Muscle of leg (tissue), 16 donors: ENCODE measurements at places on chromosomes 3 and 15.

GRCh38 chr15:85423256-85423655 is 42.9 kb downstream of the AKAP13 start:
- H3K4me1 ChIP-seq = peaks cover 2% of the 10 kb centered on the region
- no peak for DNase-seq
- no peak overlapping the region for H3K4me3 ChIP-seq
- no peaks in the 10 kb centered on the region for H3K36me3 ChIP-seq
- no peaks in the 10 kb centered on the region for H3K27me3 ChIP-seq
- no peak overlapping the region for H3K27ac ChIP-seq

- no peak for DNase-seq
- H3K27ac ChIP-seq = peak overlapping the region; percentile 89
These were observed 1.2 kb downstream of the CCDC9B start for GRCh38 chr15:40339621-40339945.

GRCh38 chr3:55615039-55615693 is 128.1 kb upstream of the WNT5A start:
- peaks cover 10% of the 10 kb centered on the region for H3K4me1 ChIP-seq
- no peak overlapping the region for H3K27ac ChIP-seq
- no peak for DNase-seq
- no peaks in the 10 kb centered on the region for H3K27me3 ChIP-seq

- no peaks in the 10 kb centered on the region for H3K36me3 ChIP-seq
- no peak overlapping the region for H3K4me3 ChIP-seq
- no peaks in the 10 kb centered on the region for H3K27me3 ChIP-seq
- DNase-seq = no peak
- no peaks in the 10 kb centered on the region for H3K4me1 ChIP-seq
These were observed 195.2 kb downstream of the ALCAM start for GRCh38 chr3:105561876-105562275.

DNA sequence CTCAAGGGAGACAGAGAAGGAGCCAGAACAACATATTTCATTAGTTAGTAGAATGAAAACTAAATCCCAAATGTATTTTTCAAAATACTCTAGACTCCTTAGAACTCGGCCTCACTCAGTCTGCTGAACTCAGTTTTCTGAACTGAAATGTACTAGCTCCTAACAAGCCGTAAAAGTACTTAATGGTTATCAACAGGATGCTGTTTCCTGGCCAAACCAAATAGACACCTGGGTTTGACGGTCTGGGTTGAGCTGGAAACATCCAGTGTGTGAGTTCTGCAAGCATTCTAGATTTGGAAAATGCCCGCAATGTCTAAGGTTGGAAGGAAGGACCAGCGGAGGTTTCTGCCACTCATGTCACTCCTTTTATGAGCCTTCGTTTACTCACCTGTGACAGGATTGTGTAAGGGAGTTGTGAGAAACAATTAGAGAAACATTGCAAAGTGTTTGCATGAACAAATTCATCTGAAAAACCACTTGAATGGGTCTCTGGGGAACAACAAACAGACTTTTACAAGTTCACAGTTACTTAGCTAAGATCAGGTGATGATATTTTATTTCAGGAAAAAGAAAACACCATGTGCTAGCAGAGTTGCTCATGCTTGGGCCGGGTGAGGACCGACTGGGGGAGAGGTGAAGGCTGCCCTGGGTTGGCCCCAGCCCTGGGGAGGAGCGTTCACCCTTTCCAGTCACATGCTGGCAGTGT is 151.0 kb downstream of the ALDH1A2 start:
- no peak overlapping the region for H3K27ac ChIP-seq
- H3K36me3 ChIP-seq = no peaks in the 10 kb centered on the region
- peaks cover 11% of the 10 kb centered on the region for H3K27me3 ChIP-seq
- no peak overlapping the region for H3K4me3 ChIP-seq
- H3K4me1 ChIP-seq = no peaks in the 10 kb centered on the region
- peak; percentile 43 for DNase-seq

DNA sequence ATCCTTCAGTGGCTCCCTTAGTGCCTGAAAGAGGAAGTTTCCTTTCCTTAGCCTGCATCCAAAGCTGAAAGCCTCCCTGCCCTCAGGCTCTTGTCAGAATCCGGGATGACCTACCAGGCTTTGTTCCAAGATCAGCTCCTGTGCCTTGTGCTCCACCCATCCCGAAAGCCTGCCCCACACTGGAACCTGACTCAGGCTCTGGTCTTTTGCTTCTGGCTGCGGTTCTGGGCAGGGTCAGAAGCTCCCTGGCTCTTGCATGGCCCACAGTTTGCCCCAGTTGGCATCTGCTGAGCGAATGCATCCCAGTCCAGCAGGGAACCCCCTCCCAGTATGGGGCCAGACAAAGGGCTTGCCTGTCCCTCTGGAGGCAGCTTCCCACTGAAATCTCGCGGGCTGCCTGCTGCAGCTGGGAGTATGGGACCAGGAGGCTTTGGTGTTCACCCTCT is 25.9 kb upstream of the KIF23 start:
- no peaks in the 10 kb centered on the region for H3K27me3 ChIP-seq
- H3K4me1 ChIP-seq = no peaks in the 10 kb centered on the region
- H3K27ac ChIP-seq = no peak overlapping the region
- no peak for DNase-seq

GRCh38 chr15:74399511-74400312 is 32.3 kb upstream of the CYP11A1 start:
- peaks cover 4% of the 10 kb centered on the region for H3K27me3 ChIP-seq
- H3K27ac ChIP-seq = no peak overlapping the region
- H3K36me3 ChIP-seq = no peaks in the 10 kb centered on the region
- no peak overlapping the region for H3K4me3 ChIP-seq
- peaks cover 67% of the 10 kb centered on the region for H3K4me1 ChIP-seq

GRCh38 chr3:112637700-112638099 is 3.2 kb downstream of the CCDC80 start:
- no peak overlapping the region for H3K27ac ChIP-seq
- H3K4me3 ChIP-seq = no peak overlapping the region

GRCh38 chr3:123431658-123432324 is 17.1 kb downstream of the ADCY5 start:
- H3K27me3 ChIP-seq = no peaks in the 10 kb centered on the region
- H3K27ac ChIP-seq = no peak overlapping the region
- no peak for DNase-seq
- no peaks in the 10 kb centered on the region for H3K36me3 ChIP-seq
- H3K4me1 ChIP-seq = no peaks in the 10 kb centered on the region
- no peak overlapping the region for H3K4me3 ChIP-seq

DNA sequence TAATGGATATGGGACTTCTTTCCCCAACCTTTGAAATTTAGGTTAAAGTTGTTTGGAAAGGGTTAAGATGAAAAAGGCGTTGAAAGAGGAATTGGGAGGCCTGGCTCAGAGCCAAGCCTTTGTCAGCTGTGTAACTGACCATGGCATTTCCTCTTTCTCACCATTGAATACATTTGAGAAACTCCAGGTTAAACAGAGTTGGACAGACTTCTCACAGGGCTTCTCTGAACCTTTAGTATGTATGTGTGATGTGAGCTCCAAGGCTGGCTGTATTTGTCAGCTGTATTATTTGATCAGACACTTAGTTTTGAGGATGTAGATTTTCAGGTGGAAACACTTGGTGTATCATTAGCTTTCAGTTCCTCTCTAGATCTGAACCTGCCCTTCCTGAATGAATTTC is 136.4 kb upstream of the GOLGA6L4 start:
- H3K36me3 ChIP-seq = no peaks in the 10 kb centered on the region
- H3K4me1 ChIP-seq = no peaks in the 10 kb centered on the region
- H3K27me3 ChIP-seq = no peaks in the 10 kb centered on the region
- DNase-seq = peak; percentile 51
- no peak overlapping the region for H3K27ac ChIP-seq
- H3K4me3 ChIP-seq = no peak overlapping the region

DNA sequence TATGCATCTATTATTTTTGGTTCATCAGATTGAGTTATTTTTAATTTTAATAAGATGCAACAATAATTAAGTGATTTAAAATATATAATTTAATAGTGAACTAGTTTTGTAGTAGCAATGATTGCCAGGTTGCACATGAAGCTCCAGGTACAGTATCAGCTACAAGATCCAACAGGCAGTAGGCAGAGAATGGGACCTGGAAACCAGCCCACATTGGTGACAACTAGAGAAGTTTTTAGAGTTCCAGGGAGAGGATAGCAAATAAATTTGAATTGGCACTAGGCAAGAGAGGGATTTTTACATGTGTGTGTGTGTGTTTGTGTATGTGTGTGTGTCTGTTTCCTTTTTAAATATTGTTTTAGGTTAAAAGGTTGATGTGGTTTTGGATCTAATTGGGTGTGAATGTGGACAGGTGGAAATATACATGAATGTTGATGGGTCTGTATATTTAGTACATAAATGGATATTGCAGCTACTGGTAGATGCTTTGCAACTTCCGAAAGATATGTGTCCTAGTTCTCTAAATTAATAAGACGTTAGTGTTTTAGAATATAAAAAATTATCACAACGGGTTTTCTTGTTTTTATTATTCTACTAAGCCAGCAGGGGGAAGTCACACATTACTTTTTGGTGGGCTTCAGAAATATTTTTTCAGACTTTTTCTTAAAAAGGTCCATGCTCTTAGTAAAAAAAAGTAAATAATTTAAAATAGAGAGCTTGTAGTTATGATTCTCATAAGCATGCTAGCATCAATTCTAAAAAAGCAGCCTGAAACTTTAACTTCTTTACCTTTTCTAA is 110.1 kb upstream of the GBE1 start:
- H3K4me3 ChIP-seq = no peak overlapping the region
- H3K27me3 ChIP-seq = no peaks in the 10 kb centered on the region
- H3K4me1 ChIP-seq = no peaks in the 10 kb centered on the region

GRCh38 chr3:14988988-14989394 is 41.6 kb downstream of the NR2C2 start:
- H3K27ac ChIP-seq = no peak overlapping the region
- peaks cover 6% of the 10 kb centered on the region for H3K4me1 ChIP-seq
- no peaks in the 10 kb centered on the region for H3K27me3 ChIP-seq
- DNase-seq = no peak
- no peak overlapping the region for H3K4me3 ChIP-seq

DNA sequence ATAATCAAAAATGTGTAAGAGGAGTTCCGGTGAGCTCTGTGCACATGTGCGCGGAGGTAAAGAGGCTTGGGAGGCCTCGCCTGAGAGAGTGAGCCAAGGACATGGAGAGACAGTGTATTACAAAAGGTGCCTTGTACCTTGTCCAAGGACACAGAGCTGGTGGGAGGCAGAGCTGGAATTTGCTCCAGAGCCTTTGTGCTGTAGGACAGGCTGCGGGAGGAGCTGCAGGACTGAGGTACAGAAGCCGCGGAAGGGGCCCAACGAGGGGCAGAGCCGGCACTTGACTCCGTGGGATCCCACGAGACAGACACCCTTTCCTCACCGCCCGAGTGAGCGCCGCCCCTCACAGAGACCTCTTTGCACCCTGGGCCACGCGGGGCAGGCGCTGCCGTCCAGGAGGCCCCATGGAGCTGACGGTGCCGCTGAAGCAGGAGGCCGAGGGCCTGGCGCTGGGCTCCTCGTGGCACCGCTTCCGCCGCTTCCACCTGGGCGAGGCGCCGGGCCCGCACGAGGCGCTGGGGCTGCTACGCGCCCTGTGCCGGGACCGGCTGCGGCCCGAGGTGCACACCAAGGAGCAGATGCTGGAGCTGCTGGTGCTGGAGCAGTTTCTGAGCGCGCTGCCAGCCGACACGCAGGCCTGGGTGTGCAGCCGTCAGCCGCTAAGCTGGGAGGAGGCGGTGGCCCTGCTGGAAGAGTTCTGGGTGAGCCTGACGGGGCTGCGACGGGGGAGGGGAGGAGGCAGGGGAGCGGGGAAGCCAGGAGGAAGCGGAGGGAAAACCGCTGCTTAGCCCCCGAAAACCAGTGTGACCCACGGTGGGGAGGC is 68.7 kb downstream of the SLTM start:
- peak overlapping the region; percentile 47 for H3K27ac ChIP-seq
- H3K36me3 ChIP-seq = no peaks in the 10 kb centered on the region
- peak; percentile 58 for DNase-seq
- peaks cover 3% of the 10 kb centered on the region for H3K27me3 ChIP-seq

DNA sequence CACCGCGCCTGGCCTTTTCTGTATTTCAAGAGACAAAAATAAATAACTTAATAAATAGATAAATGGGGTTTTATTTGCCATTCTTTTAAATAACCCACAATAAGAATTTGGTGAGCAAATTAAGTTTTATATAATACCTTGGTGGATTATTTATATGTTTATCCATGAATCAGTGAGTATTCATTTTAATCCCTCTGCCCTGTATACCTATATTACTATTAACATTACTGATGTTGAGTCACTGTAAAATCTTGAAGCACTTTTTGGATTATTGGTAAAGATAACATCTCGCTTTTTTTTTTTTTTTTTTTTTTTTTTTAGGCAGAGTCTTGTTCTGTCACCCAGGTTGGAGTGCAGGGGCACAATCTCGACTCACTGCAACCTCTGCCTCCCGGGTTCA is 154.1 kb downstream of the ZNF609 start:
- H3K27me3 ChIP-seq = no peaks in the 10 kb centered on the region
- DNase-seq = no peak
- H3K27ac ChIP-seq = no peak overlapping the region
- H3K4me3 ChIP-seq = no peak overlapping the region
- H3K4me1 ChIP-seq = no peaks in the 10 kb centered on the region

- H3K4me1 ChIP-seq = no peaks in the 10 kb centered on the region
- no peak overlapping the region for H3K27ac ChIP-seq
- no peaks in the 10 kb centered on the region for H3K27me3 ChIP-seq
These were observed 139.3 kb upstream of the KBTBD8 start for GRCh38 chr3:66858656-66859381.

DNA sequence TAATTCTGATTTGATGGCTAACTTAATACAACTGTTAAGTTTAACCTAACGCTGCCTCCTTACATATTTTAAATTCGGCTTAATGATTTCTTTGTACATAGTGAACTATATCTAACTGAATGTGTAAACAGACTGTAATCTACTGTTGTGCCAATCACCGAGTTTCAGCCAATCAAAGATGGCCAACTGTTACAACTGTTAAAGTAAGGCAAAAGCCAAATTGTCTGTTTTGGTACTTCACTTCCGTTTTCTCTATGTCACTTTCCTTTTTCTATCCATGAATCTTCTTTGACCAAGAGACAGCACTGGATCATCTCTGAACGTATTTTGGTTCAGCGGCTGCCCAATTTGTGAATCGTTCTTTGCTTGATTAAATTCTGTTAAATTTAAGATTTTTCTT is 137.0 kb downstream of the LMLN start:
- H3K4me3 ChIP-seq = no peak overlapping the region
- peaks cover 8% of the 10 kb centered on the region for H3K27me3 ChIP-seq
- no peaks in the 10 kb centered on the region for H3K36me3 ChIP-seq
- no peak for DNase-seq
- no peaks in the 10 kb centered on the region for H3K4me1 ChIP-seq

DNA sequence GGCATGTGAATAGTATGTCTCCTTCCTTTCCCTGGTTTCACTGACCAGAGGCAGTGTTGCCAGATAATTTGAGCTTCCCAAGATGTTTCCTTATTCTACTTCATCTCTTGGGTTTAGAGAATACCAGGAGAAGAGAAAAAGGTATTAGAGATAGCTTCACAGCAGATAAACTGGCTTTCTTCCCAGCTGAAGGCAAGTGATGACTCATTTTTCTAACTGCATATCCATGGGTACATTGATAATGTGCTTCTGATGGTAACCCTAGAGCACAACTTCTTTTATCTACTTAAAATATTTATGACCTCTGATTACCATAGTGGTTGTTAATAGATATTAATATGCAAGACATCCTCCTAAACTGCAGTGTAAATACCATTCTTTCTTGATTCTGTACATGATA is 34.6 kb upstream of the CMTM8 start:
- H3K4me3 ChIP-seq = no peak overlapping the region
- no peak overlapping the region for H3K27ac ChIP-seq
- peaks cover 16% of the 10 kb centered on the region for H3K4me1 ChIP-seq
- H3K27me3 ChIP-seq = no peaks in the 10 kb centered on the region
